Putamen (tissue), 1 donor: ENCODE measurements at places on chromosomes 7 and 10.
A peak's percentile ranks its signal among the peaks of the same experiment; 100 is the strongest.

DNA sequence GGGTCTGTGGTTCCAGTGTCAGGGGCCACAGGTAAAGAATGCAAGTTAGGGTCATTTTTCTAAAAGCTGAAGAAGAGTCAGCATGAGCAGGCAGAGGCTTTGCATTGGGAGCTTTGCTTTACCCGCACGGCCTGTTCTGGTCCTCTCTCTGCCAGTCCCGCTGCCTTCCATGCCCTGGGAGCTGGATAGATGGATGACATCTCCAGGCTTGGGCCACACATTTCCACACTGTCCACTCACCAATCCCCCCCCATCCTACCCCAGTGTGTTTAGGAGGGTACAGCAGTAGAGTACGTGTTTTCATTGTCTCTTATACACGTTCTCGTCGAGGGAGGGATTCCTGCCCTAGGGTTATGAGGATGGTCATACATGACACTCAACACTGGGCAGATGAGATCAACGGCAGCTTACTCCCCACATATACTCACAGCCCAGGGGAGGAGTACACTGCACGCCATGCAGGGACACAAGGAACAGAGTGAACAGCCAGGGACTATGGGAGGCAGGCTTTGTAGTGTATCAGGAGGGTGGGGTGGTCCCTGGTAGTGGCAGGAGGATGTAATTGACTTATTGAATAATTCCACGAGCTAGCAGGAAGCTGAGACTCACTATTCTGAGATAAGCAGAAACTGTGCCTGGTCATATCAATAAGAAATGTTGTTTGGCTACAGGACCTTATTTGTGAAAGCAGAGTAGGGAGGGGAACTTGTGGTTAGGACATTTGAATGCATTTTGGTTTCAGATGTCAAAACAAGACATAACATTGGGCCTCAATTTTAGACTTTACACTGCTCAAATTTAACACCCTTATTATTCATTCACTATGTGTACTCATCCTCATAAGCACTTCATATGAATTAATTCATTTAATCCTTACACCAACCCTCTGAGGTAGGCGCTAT is 36.6 kb downstream of the PLPP4 start:
- no peak for DNase-seq

GRCh38 chr7:112093409-112093808 is 112.8 kb downstream of the DOCK4 start:
- DNase-seq: no peak

GRCh38 chr7:134440067-134440466 is 18.8 kb downstream of the AKR1B1 start:
- no peak for DNase-seq

DNA sequence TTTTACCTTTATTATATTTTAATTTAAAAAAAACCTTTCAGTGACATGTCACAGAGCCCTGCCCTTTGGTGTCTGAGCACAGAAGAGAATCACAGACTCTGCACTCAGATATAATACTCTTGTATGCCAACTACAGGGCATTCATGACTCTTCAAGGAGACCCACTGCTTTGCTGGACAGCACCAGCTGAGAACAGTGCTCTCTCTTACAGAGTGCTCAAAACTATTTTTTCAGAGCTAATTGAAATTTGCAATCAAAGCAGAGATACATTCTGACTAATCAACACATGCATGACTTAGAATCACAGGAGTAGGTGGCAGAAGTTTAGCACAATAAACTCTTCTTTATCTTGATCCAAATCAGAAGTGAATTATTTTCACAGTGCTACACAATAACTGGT is 99.1 kb downstream of the OSBPL3 start:
- no peak for DNase-seq

GRCh38 chr7:108307595-108307994 is 148.6 kb downstream of the NRCAM start:
- DNase-seq: no peak

DNA sequence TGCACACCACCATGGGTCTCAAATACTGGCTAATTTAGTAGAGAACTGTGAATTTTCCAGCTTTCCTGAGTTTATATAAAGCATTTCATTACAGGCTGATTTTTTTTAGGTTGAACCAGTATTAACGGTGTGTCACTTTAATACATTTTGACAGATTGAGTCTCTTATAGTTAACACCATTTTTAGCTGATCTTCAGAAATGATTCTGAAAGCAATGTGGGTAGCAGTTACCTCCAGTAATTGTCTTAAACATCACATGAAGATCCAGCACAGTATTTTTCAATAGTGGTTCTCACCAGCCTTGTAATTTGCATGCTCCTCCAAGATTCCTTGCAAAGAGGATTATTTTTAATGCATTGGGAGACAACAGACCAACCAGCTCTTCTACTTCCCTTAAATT is 693.6 kb downstream of the PHTF2 start:
- peak; percentile 70 for DNase-seq

- no peak for DNase-seq
Measured at GRCh38 chr10:50396491-50397311, 145.4 kb upstream of the ASAH2 start.

- DNase-seq: no peak
Measured at GRCh38 chr7:118006979-118007378, 133.7 kb upstream of the CTTNBP2 start.

GRCh38 chr7:79060498-79060897 is 393.0 kb downstream of the MAGI2 start:
- DNase-seq: no peak

DNA sequence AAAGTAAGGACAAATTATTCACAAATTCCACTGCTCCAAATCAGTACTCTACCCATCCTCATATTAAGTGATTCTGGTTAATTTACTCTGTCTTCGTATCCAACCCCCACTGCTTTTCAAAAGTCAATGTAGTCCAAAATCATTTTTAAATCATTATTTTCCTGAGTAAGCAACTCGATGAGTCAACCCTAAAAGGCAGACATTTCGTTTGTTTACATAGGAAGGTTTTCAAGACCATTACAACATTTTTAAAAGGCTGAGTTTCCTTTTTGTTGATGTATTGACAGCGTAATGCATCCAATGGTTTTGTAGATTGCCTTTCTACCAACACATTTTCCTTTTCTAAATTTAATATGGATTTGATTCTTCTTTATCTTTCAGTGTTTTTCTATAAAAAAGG is 523.0 kb upstream of the ANKRD30A start:
- DNase-seq: no peak

DNA sequence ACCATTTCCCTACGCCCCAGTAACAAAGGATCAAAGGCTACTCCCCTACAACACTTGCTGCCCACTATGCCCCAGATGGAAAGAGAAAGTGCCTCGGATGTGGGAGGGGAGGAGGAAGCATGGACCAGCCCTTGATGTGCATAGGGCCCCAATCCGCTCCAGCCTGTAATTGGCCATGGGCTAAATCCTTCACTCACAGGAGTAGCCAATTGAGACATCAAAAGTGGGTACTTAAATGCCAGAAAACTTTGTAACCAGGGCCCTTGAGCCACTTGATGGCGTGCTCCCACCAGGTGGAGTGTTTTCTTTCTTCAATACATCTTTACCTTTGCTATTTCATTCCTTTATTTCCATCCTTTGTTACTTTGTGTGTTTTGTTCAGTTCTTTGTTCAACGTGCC is 500.5 kb upstream of the LRRN3 start:
- DNase-seq: no peak

- no peak for DNase-seq
Measured at GRCh38 chr10:129637010-129637409, 170.0 kb downstream of the MGMT start.

- no peak for DNase-seq
Measured at GRCh38 chr7:111593343-111593742, 31.1 kb upstream of the IMMP2L start.

DNA sequence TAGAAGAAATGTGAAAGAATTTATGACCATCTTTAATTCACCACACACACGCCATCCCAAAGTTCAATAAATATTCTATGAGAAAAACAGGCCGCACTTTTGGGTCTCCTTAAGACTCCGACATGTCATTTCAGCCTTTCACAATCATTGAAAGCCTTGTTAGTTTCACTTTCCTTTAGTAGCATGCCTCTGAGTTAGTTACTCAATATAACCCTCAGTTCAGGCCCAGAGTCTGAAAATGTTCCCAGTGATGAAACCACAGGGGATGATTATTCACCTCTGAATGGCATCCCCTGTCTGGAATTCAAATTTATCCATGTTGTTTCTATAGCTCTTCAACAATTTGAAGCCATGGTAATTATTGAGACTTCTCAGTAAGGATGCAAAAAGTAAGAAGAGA is 278.1 kb upstream of the NRP1 start:
- DNase-seq: no peak

DNA sequence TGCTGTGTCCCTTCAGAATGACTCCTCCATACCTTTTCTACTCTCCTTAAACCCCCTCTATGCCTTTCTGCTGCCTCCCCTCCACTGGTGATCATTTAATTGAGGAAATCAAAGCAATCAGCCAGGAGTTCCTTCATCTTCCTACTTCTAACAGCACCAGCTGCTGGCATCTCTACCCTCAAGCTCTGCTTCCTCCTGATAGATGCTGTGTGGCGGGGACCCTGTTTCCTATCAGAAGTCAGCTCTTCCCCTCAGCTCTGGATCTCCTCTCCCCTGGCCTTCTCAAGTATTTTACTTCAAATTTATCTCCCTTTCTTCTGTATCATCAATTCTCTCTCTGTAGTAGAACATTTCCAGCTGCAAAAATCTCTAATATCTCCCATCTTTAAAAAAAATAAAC is 183.7 kb downstream of the ELMO1 start:
- DNase-seq: no peak

- no peak for DNase-seq
Measured at GRCh38 chr10:51867956-51868355, 168.6 kb upstream of the CSTF2T start.

GRCh38 chr7:127873715-127874636 is 157.3 kb downstream of the LRRC4 start:
- DNase-seq: no peak

- no peak for DNase-seq
Measured at GRCh38 chr7:158818325-158819213, 10.7 kb downstream of the ESYT2 start.

- DNase-seq: no peak
Measured at GRCh38 chr7:44912775-44913347, 27.5 kb upstream of the PURB start.

GRCh38 chr10:59382831-59383295 is 20.5 kb upstream of the FAM13C start:
- DNase-seq: no peak

- DNase-seq: peak; percentile 88
Measured at GRCh38 chr10:121598263-121599249, at the start of gene FGFR2. FGFR2 (minus strand) TSS chr10:121598444; CDS start chr10:121593817, 4,627 bp downstream.

- DNase-seq: no peak
Measured at GRCh38 chr10:88437411-88437810, 145.7 kb downstream of the RNLS start.

DNA sequence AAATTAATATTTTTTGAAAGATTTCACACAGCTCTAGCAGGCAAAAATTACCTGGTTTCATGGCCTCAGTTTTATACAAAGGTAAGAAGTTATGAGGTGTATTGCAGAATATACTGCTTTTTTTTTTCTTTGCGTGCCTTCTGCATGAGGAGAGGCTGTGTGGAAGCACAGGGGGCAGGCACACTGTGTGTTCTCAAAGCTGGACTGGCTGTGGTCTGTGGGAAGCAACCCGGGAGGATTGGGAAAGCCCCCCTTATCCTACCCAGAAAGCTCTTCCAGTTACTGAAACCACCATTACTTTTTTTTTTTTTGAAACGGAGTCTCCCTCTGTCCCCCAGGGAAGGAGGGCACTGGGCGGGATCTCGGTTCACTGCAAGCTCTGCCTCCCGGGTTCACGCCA is 25.0 kb downstream of the ADARB2 start:
- DNase-seq: no peak

DNA sequence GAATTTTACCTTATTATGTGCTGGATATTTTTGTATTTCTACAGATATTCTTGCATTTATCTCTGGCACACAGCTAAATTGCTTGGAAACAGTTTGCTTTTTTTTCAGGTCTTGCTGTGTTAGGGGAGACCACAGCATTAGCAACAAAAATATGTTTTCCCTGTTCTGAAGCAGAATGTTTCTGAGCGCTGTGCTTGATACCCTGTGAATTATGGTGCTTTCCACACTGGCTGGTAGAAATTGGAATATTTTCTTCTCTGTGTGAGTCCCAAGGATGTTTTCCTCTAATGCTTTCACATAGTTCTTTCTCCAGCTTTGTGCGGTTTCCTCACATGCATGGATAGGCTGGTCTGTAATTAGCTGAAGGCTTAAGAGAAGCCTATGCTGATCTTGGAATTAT is 651.6 kb upstream of the IGFBP3 start:
- no peak for DNase-seq

DNA sequence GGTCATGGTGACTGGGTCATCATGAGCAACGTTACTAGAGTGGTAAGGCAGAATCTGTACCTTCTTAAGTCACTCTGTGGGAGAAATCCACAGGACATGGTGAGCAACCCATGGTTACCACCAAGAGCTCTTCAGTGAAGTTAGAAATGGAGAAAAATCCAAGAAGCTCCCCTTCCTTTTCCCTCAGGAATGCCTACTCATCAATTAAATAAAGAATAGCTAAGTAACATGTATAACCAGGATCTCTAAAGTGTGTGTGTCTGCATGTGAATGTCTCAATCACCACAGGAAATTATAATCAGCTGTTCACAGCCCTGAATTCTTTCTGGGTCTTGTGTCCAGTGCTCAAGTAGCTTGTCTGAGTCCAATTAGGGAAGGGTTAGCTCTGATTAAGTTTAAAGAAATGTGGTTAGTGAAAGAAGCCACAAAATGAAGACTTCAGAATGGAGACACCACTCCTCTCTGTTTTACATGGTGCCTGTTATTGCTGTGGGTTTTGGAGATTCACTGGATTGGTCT is 73.2 kb downstream of the SEM1 start:
- no peak for DNase-seq

GRCh38 chr7:411677-412312 is 107.9 kb downstream of the PDGFA start:
- DNase-seq: no peak

DNA sequence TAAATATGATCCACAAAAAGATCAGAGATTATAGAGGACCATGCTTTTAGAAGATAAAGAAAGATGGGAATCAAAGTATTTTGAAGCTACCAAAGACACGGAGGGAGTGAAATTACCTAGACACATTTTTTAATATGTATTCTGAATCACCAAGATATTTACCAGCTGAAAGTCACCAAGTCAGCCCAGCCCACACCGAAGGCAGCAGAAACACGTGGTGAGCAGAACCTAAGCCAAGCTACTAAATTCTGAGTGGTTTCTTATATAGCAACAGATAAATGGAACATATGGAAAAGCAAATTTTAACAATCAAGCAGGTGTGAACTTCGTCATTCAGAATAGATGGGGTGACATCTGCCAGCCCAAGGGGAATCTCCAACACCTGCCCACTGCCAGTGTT is 134.7 kb upstream of the AKR1E2 start:
- DNase-seq: no peak

- DNase-seq: no peak
Measured at GRCh38 chr10:28411648-28412047, 108.8 kb upstream of the MPP7 start.

GRCh38 chr10:627032-627992 is 62.2 kb downstream of the DIP2C start:
- peak; percentile 64 for DNase-seq

GRCh38 chr10:119663866-119664698 is 12.9 kb downstream of the BAG3 start:
- DNase-seq: no peak

- no peak for DNase-seq
Measured at GRCh38 chr7:154442939-154443338, 390.7 kb downstream of the DPP6 start.
